ENCODE measurements at places on chromosomes 3 and 15. TPM values are rescaled to one million over a fixed set of nuclear protein-coding genes. Genes with fewer than 3 reads are reported as not detected.

Gene C3orf33
- 2.3 TPM for total RNA-seq

DNA sequence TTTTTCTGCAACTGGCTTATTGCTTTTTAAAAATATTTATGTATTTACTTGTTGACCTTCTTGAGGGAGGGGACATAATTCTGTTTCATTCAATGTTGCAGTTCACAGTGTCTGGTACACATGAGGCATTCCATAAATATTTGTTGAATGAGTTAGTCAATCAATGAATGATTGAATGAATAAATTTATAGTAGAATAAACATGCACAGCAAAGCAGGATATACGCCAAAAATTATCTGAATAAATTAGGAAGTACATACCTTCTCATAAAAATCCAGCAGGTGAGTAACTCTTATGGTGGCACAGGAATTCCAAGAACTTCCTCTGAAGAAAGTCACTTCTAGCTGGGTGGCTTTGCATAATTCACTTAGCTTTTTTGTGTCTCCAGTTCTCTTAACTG lies 469.4 kb upstream of the ATP11B start:
- H3K4me1 ChIP-seq: no peaks in the 10 kb centered on the region
- H3K27ac ChIP-seq: no peak overlapping the region
- no peaks in the 10 kb centered on the region for H3K27me3 ChIP-seq
- no peak for ATAC-seq
- H3K4me3 ChIP-seq: no peak overlapping the region
- H3K36me3 ChIP-seq: no peaks in the 10 kb centered on the region

- peaks cover 8% of the 10 kb centered on the region for H3K36me3 ChIP-seq
- ATAC-seq: no peak
- no peak overlapping the region for H3K4me3 ChIP-seq
Measured at GRCh38 chr15:66783725-66784124, 81.7 kb downstream of the SMAD6 start.

GRCh38 chr3:114223143-114223542 lies 14.2 kb downstream of the ZNF80 start:
- H3K27me3 ChIP-seq: no peaks in the 10 kb centered on the region
- no peak for ATAC-seq
- H3K4me1 ChIP-seq: no peaks in the 10 kb centered on the region
- no peak overlapping the region for H3K27ac ChIP-seq

GRCh38 chr3:110814170-110815007 lies 257.2 kb upstream of the NECTIN3 start:
- H3K4me1 ChIP-seq: no peaks in the 10 kb centered on the region
- no peak overlapping the region for H3K4me3 ChIP-seq
- H3K27me3 ChIP-seq: no peaks in the 10 kb centered on the region
- no peak overlapping the region for H3K27ac ChIP-seq
- H3K36me3 ChIP-seq: no peaks in the 10 kb centered on the region

GRCh38 chr3:76011121-76011520 lies 225.8 kb upstream of the ZNF717 start:
- H3K27ac ChIP-seq: no peak overlapping the region
- no peaks in the 10 kb centered on the region for H3K36me3 ChIP-seq
- no peak for ATAC-seq
- H3K27me3 ChIP-seq: peaks cover 6% of the 10 kb centered on the region

DNA sequence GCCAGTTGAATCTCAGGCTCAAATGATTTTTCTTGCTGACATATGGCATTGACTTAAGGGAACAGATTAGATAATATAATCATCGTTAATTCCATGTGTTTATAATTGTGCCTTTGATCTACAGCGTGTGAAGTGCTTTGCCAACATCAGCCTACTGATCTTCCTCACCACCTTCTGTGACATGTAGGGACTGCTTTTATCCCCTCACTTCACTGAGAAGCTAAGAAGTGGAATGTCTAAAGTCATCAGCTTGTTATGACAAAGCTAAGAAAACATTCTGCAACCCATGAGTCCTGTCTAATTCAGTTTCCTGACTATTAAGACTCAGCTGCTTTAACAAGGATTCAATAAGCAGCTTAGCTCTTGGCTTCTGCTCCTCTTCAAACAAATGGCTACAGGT lies 106.0 kb downstream of the MYH15 start:
- no peak for ATAC-seq
- H3K4me1 ChIP-seq: no peaks in the 10 kb centered on the region
- no peak overlapping the region for H3K27ac ChIP-seq
- H3K27me3 ChIP-seq: no peaks in the 10 kb centered on the region
- H3K36me3 ChIP-seq: no peaks in the 10 kb centered on the region

GRCh38 chr3:16064642-16065414 lies 109.7 kb upstream of the GALNT15 start:
- H3K4me3 ChIP-seq: no peak overlapping the region
- no peaks in the 10 kb centered on the region for H3K36me3 ChIP-seq
- no peaks in the 10 kb centered on the region for H3K27me3 ChIP-seq
- peaks cover 23% of the 10 kb centered on the region for H3K4me1 ChIP-seq

DNA sequence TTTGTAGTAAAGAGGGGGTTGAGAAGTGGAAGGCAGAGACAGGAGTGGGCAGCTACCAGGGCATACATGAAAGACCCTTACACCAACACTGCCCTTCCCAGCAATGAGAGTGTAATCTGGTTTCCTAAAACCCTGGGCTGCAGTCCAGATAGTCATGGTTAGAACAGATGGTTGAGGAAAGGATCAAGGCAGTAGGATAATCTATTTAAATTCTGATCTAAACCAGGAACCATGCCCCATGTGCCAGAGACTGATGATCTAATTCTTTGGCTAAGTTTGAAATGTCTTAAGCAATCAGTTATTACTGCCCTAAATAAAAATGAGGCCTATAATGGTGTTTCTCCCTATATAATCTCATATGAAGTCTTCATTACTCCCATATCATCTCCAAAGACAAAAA lies 59.6 kb downstream of the PRTG start:
- no peak for ATAC-seq
- H3K27me3 ChIP-seq: no peaks in the 10 kb centered on the region
- H3K4me3 ChIP-seq: no peak overlapping the region
- no peaks in the 10 kb centered on the region for H3K36me3 ChIP-seq

DNA sequence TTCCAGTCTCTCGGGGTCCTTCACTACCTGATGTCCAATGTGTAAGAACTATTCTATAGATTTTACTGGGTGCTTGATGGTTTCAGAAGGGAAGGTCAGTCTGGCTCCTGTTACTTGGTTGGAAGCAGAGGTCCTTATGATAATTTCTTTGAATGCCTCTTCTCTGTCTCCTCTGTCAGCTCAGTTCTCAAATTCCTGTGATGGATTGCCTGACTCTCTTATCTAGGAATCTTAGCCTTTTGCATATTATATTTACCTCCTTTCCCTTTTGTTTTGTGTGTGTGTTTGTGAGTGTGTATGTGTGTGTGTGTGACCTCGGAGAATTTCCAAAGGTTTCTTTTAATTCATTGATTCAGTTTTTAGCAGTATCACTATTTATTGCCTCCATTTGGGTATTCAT lies 88.2 kb downstream of the ARNT2 start:
- H3K27me3 ChIP-seq: no peaks in the 10 kb centered on the region
- no peaks in the 10 kb centered on the region for H3K36me3 ChIP-seq
- H3K4me1 ChIP-seq: peaks cover 46% of the 10 kb centered on the region
- H3K4me3 ChIP-seq: no peak overlapping the region
- H3K27ac ChIP-seq: no peak overlapping the region

- no peaks in the 10 kb centered on the region for H3K4me1 ChIP-seq
- no peak for ATAC-seq
- H3K27me3 ChIP-seq: no peaks in the 10 kb centered on the region
- no peak overlapping the region for H3K27ac ChIP-seq
- H3K4me3 ChIP-seq: no peak overlapping the region
- no peaks in the 10 kb centered on the region for H3K36me3 ChIP-seq
Measured at GRCh38 chr3:40278791-40279190, 30.7 kb upstream of the EIF1B start.

All from gastroesophageal sphincter (tissue), 4 donors.